ENCODE measurements at places on chromosomes 16 and 17. TPM values are rescaled to one million over a fixed set of nuclear protein-coding genes. Genes with fewer than 3 reads are reported as not detected.

The DNAAF8 gene
- total RNA-seq = 3.4 TPM

- no peak for DNase-seq
Measured at GRCh38 chr17:74474043-74474792, 7.8 kb downstream of the CD300A start.

DNA sequence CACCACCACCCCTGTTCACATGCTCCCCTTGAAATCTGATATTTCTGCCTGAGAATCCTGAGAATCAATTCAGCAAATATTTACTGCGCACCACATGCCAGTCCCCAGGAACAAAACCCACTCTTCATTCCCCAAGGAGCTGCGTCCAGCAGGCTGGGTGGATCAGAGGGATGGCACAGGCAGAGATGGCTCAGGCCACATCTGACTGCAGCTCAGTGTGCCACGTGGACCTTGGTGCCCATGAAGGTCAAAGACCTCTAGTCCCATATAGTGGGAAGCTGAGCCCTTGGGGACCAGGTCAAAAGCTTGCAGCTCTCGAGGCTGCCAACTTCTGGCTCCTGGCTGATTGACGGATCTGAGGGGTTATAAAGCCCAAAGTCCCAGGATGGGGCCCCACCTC lies 31.8 kb downstream of the CD300LF start:
- DNase-seq = no peak

- no peak for DNase-seq
Measured at GRCh38 chr17:42751628-42752027, 6.8 kb upstream of the EZH1 start.

DNA sequence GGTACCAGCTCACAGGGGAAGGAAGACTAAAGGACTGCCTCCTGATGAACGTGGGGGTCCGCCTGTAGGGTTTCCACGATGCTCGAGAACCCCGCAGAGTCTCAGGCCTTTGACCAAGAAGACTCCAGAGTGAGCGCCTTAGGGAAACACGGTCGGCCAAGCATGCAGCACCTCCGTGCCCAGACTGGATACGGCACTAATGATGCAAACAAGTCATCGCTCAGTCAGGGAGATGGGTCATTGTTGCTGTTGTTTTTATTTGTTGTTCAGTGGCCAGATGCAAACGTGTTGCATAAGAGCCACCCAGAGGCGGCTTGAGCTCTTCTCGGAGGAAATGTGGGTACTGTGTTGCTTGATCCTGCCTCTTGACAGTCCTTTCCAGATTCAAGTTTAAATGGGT lies 19.3 kb upstream of the RBFOX3 start:
- no peak for DNase-seq

DNA sequence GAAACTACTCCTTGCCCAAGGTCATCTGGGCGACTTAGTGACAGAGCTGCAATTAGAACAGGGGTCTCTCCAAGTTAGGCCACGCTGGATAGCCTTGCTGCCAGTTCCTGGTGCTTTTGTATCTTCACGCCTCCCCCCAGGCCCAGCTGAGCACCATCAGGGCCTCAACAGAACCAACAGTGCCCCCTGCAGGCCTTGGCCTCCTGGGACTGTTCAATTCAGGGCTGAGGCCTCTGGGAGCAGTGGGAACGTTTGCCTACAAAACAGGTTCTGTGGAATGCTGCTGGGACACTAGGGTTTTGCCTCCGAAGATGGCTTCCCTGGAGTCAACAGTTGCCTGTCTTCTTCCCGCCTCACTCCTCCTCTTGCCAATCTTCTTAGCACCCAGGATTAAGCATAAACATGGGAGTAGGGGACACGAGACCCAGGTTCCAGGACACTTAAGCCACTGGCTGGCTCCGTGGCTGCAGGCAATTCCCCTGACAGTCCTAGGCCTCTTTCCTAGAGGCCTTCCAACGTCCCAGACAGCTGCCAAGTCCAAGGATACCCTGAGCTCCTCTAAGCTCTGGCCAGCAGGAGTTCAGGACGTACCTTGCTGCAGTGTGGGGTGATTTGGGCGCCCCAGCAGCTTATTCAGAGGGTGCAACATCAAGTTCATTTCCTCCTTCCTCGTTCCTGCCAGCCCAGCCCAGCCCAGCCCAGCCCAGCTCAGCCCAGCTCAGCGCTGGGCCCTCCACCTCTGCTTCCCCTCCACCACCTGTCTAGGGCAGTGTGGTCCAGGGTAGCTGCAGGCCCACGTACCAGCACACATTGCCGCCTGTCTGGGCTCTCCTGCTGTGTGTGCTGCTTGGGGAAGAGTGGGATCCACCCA lies 246.6 kb upstream of the RPL38 start:
- DNase-seq = peak; percentile 46

DNA sequence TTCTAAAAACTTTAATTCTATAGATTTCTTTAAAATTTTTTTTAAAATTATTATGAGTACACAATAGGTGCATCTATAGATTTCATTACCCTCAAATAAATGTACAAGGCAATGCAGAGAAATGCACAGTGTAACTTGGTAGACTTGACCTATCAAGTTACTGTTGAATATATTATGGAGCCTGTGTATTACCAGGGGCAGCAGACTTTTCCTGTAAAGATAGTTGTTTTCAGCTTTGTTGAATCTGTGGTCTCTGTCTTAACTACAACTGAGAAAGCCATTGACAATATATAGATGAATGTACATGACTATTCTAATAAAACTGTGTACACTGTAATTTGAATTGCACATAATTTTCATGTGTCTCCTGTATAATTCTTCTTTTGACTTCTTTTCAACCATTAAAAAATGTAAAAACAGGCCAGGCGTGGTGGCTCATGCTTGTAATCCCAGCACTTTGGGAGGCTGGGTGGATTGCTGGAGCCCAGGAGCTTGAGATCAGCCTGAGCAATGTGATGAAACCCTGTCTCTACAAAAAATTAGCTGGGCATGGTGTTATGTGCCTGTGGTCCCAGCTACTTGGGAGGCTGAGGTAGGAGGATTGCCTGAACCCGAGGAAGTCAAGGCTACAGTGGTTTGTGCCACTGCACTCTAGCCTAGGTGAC lies 39.4 kb downstream of the TENT4B start:
- no peak for DNase-seq

- DNase-seq = peak; percentile 85
Measured at GRCh38 chr16:51556694-51557340, 405.7 kb upstream of the SALL1 start.

GRCh38 chr16:15899538-15900100 lies 11.2 kb upstream of the CEP20 start:
- peak; percentile 96 for DNase-seq

DNA sequence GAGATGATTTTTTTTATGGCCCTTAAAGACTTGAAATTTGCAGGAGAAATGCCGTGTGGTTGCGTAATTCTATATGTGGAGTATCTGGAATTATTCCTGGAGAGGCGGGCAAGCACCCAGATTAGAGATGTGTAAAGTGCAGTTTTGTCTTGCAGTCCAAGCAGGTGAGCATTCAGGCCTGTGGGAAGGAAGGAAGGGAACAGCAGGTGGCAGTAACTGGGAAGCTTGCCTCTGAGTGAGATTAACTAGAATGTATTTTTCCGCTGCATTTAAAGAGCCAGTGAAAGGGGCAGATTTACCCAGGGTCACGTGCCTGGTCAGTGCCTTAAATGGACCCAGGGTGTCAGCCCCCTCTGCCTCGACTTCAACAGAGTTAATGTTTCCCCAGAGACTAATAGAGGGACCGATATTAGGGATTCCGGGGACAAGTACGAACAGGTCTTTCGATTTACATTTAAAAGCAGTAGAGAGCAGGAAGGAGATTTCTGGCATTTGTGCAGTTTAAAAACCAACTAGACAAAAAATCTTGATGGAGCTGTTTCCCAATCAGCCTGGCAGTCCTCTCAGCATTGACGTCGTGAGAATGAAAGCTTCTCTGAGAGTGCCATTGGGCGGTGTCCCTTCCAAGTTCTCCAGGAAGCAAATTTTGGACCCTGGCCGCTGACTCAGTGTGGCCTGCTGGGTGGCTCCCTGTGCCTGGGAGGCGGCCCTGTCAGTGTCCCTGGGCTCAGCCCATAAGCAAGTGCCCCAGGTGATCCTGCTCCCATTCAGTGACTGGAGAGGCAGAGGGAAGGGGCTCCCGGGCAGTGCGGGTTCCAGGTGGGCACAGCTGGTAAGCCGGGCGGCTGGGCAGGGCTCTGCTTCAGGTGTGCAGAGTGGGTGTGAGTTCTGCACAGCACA lies 38.2 kb downstream of the KSR1 start:
- DNase-seq = peak; percentile 83

All from MG63 (cell line).